AG04449 (cell line): ENCODE measurements at places on chromosomes 1 and 21.

DNA sequence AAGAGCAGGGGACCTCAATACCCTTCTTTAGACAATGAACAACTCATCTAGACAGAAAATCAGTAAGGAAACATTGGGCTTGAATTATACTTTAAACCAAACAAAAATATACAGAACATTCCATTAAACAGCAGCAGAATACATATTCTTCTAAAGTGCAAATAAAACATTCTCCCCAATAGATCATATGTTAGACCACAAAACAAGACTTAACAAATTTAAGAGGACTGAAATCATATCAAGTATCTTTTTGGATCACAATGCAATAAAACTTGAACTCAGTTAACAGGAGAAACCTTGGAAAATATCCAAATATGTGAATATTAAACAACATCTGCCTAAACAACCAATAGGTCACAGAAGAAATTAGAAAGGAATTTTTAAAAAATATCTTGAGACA lies 47.7 kb upstream of the HP1BP3 start:
- DNase-seq: no peak

- peak; percentile 96 for DNase-seq
Measured at GRCh38 chr1:243926803-243927245, 76.8 kb upstream of the AKT3 start.

DNA sequence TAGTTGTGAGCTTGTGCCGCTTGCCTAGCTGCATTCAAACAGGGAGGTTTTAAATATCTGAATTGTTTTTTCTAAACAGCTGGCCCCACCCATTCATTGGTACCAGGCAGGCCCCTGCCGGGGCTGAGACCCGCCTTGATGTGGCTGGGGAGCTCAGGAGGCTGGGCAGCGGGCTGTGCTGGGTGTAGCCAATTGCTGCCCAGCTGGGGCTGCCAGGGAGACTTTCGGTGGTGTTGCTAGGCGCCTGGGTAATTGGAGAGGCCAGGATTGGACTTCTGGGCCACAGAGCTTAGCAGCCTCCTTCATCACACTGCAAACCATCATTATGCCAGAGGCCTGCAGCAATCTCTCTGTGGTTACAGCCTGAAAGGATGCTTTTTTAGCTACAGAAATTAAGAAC lies 12.2 kb downstream of the RHBDL2 start:
- no peak for DNase-seq

DNA sequence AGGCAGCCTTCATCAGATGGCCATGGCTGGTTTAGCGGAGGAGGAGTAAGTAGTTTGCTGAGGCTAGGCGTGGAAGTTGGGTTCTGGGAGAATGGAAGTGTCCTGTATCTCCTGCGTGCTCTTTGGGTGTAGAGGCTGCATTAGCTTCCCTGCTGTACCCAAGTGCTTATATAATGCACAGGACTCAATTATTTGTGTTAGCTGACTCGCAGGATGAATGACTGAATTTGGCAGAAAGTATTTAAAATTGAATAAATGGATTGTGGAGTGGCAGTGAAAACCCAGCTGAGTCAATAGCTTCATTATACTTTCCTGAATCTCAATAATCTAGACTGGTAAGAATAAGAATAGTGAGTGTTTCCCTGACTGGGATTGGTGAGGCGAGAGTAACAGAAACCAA lies 13.8 kb downstream of the DNTTIP2 start:
- DNase-seq: no peak

GRCh38 chr1:160752924-160753323 lies 13.9 kb downstream of the SLAMF7 start:
- no peak for DNase-seq

DNA sequence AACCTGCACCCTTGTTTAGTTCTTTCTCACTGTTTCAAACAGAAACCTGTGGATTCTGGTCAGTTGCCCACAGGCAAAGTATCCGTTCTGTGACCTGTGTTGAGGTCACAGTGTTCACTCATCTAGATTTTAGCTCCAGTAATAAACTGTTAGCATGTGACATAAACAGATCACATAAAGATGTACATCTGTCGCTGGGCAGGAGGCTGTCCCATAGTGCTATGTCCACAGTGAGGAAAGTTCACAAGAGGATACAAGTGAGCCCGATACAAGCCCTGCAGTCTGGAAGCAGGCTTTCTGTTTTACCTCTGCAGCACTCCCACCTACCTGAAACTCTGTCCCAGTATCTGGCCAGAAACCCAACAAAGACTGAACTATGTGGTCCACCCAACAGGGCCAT lies 28.4 kb downstream of the LMX1A start:
- DNase-seq: no peak

DNA sequence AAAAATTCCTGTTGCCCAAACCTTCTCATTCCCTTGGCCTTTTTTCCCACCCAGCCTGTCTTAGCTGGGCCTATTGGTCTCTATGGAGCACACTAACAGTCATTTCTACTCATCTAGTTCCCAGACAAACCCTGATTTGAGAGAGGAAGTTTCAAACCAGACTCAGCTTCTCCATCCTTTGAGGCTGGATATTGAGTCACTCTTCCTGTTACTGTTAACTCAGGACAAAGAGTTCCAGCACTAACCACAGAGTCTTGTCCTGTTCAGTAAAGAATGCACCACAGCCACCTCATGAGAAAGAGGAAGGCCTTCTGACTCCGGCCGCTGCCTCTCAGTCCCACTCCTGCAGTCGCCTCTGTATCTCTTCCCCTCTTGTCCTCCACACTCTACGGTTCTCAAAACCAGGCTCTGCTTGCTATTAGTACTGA lies 137.8 kb downstream of the PTPRC start:
- DNase-seq: peak; percentile 85

DNA sequence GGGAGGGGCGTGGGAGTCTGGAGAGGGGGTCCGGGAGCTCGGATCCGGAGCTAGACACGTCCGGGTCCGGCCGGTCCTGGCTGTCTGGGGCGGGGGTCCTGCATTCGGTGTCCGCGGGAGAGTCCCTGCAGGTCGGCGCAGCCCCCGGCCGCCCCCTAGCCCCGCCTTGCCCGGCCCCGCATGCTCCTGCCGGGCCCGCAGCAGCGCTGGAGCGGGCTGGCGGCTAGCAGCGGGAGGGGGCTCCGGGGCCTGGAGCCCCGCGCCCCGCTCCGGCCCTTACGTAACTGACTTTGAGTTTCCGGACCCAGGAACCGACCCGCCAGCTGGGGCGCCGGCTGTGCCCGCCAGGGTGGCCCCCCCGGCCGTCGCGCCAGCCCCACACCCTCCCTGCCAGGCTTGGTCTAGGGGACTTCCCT lies 26.9 kb upstream of the EPB41 start:
- DNase-seq: no peak

- no peak for DNase-seq
Measured at GRCh38 chr1:230136453-230137336, 69.7 kb downstream of the GALNT2 start.

- DNase-seq: no peak
Measured at GRCh38 chr1:50930965-50931737, 28.9 kb downstream of the FAF1 start.

DNA sequence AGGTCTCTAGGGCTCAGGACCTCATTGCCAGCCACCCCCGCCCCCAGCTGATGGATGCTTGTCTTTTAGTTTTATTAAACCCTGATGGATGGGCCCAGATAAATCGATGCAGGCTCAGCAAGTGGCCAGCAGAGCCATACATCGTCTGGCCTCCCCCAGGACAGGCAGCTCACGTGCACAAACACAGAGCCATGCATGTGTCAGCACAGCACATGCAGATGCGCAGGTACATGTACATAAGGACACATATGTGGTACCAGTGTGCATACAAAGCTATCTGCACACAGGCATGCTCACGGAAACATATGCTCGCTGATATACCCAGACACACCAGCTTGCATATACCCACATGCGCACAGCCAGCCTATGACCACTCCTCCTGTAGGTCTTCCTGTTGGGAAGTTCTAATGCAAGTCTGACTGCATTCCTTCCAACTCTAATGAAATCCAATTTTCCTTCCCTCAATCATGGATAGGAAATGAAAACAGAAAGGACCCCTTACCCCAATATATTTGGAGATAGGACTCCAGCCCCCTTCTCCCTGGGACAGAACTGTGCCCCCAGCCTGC lies 897 bp downstream of the COL16A1 start:
- no peak for DNase-seq

DNA sequence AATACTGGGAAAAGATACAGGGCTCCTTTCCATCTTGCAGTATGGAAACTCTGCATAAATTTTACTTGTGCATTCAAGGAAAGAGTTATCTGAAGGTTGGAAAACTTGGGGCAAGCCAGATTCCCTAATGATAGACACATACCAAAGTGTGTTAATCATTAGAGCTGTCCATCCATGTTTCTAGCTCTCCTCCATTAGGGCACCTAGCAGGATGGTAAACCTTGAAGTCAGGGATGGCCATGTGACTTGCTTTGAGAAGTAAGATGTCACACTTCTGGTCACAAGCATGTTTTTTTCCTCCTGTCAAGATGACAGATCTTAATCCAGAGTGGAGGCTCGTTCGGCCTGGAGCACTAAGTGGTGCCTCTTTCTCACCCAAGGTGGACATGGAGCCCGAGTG lies 241.9 kb upstream of the RUNX1 start:
- DNase-seq: no peak

- no peak for DNase-seq
Measured at GRCh38 chr1:158984386-158984785, 25.3 kb upstream of the IFI16 start.

DNA sequence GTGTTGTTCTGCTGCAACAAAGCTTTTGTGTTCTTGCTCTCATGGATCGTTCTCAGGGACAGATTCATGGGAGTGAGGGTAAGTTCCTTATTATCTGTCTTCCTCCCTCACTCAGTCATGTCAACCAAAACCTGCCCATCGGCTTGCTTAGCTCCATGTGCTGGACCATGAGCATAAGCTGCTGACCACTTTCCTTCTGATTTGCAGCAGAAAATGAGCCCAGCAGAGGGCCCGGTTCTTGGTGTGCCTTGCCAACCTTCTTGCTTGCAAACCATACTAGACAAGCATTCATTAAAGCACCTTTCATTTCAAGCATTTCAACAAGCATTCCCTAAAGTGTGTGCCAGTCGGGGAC lies 64.0 kb upstream of the COA6 start:
- no peak for DNase-seq

DNA sequence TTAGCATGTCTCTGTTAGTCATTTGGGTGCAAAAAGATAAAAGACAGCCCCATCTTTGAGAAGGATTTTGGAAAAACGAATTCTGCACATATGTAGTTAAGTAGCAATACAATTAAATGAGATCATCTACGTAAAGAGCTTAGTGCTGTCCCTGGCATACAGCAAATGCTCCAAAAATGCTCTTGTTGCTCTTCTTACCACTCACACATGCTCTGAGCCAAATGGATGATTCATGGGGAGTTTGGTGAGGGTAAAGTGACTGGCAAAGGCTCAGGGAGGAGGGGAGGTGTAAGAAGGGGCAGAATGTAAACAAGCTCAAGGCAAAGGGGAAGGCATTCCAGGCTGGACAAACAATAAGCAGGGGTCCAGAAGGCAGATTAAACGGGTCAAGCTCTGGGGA lies 191.9 kb downstream of the AK5 start:
- DNase-seq: peak; percentile 84

- no peak for DNase-seq
Measured at GRCh38 chr21:44932408-44933181, 7.2 kb upstream of the SLX9 start.

GRCh38 chr21:34857874-34858273 lies 189.1 kb downstream of the CLIC6 start:
- DNase-seq: no peak

DNA sequence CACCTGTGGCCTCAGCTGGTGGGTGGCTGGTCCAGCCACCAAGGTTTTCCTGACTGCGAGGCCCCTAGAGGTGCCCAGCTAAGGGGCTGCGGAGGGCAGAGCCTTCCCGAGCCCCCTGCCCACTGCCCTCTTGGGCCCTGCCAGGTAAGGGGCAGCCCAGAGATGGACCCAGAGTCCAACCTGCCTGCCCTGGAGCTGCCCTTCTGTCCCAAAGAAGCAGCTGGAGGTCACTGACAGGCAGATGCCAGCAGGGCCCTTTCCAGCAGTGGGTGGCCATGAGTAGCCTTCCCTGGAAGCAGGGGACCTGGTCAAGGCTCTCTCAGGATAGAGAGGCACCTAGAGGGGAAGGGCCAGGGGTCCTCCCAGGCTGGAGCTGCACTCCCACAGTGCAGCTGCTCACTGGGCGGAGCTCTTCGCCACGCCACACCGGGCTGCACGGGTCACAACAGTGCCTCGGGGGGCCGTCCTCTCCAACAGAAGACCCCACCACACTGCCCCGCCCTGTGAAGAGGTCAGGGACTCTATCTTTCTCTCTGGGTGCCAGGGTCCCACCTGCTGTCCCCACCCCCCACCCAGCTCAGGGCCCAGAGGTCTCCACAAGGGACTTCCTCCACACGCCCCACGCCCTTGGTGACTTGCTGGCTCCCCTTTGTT lies 10.9 kb upstream of the GNB1 start:
- DNase-seq: no peak

DNA sequence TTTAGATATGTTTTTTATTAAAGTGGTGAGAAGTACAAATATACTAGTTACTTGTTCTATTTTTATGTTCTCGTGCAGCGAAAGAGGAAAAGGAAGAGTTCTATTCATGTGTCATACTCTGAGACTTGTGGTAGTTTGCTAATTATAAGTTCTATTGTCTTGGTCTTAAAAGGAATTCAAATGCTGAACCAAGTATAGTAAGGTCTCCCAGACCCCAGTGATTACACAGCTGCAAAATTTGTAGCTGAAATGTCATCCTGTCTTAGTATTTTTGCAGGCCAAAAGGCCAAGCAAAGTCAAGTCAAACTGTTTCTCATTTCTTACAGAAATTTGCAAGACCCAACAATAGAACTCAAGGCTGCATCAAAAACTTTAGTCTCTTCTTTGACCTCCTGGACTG lies 268.7 kb downstream of the CHRM3 start:
- no peak for DNase-seq

DNA sequence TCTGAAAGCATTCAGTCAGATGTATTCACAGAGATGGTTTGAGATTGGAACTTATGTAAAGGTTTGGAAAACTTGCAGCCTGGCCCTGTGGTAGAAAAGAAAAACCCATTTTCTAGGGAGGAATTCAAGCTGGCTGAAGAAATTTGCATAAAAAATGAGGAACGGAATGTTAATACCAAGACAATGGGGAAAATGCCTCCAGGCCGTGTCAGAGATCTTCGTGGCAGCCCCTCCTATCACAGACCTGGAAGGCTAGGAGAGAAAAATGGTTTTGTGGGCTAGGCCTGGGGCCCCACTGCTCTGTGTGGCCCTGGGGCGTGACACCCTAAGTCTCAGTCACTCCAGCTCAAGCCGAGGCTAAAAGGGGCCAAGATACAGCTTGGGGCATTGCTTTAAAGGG lies 26.7 kb downstream of the NME7 start:
- no peak for DNase-seq

DNA sequence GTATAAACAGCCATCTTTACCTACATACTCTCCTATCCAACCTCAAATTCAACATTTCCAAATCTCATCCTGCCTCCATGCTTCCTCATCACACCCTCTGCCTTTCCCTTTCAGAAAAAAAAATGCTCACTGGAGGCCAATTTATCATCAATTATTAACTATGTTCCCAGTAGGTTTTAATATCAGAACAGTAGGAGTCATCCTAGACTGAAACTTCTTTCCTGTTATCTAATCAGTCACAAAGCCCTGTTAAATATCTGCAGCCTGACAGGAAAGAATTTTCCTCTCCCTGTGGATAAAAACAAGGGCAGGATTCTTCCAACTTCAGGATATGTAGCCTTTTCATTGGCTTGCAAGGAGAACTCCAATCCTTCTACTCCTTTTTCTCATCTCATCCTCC lies 28.4 kb downstream of the EGLN1 start:
- DNase-seq: no peak

- no peak for DNase-seq
Measured at GRCh38 chr1:197126691-197127090, 19.8 kb downstream of the ASPM start.

- DNase-seq: no peak
Measured at GRCh38 chr1:223244366-223245103, 101.5 kb upstream of the TLR5 start.
